ENCODE measurements at places on chromosomes 5 and 9.

DNA sequence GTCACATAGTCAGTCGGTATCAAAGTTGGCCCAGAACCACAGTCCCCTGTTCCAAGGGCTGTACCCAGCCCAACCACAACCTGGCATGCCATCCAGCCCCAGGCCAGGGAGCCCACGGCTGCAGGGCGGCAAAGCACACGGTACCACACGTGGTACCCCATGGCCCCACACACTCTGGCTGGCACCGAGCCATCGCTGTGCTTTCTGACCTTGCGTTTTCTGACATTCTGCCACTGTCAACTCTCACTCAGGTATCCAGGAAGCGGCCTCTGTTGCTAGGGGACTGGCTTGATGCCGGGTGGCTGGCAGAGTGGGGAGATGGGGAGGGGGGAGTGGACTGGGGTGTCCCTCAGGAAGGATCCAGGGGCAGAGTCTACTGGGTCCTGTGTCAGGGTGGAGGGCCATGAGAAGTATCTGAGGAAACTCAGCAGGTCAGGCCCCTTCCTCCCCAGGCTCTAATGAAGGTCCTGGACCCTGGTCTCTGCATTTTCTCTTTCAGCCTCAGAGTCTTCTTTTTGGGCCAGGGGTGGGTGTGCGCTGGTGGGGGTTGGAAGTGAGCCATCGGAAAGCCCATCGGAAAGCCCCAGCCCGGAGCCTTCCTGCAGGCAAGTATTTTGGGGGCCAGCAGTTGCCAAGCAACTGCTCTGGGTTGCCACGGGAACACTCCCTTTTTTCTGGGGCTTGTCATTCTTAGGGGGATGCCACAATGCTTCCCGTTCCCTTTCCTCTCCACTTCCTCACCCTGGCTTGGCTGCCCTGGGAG is 21.0 kb upstream of the RALGDS start:
- DNase-seq = peak; percentile 57

DNA sequence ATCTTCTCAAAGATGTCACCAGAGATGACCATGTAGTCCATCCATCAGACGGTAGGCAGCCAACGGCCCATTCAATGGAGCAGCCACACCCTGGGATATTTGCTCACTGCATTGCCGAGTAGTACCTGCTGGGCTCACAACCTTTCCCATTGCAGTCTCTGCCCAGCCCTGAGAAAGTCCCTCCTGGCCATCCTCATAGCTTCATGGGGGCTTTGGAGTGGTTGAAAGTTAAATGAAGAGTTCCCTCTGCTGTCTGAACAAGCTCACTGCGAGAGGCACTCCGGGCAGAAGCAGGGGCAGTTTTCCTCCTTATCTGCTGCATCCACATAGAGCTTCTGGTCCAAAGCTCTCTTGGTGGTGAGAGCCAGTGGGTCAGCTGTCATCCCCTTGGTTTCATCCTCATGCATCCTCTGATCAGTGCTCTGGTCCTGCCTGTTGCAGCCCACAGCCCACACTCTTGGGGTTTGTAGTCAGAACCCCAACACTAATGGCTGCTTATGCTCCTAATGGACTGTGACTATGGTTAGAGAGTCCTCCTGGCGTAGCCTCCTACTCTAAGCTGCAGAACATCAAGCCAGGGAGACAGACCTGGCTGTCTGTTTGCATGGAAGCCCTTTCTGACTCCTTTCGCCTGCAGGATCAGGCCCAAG is 23.3 kb downstream of the TNFSF8 start:
- DNase-seq = peak; percentile 67

DNA sequence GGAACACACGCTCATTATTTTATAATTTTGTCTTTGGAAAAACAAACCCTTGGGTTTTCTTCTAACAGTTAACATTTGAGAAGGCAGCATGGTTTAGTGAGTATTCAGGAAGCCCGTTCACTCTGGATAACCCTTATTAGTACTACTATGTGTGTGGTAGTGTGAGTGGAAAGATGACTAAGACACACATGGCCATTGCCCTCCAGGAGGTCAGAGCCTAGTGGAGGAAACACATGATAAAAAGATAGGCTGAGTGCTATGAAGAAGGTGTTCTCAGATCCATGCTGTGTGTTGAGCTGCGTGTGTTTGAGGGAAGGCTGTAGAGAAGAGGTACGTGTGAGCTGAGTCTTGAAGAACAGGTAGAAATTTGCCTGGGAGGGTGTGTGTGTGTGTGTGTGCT is 8.4 kb downstream of the C5orf47 start:
- no peak for DNase-seq

GRCh38 chr5:13955896-13956295 is 11.4 kb upstream of the DNAH5 start:
- no peak for DNase-seq

GRCh38 chr9:109974143-109974917 is 194.3 kb downstream of the PALM2AKAP2 start:
- DNase-seq = no peak

GRCh38 chr9:10251490-10251889 is 361.3 kb downstream of the PTPRD start:
- no peak for DNase-seq

DNA sequence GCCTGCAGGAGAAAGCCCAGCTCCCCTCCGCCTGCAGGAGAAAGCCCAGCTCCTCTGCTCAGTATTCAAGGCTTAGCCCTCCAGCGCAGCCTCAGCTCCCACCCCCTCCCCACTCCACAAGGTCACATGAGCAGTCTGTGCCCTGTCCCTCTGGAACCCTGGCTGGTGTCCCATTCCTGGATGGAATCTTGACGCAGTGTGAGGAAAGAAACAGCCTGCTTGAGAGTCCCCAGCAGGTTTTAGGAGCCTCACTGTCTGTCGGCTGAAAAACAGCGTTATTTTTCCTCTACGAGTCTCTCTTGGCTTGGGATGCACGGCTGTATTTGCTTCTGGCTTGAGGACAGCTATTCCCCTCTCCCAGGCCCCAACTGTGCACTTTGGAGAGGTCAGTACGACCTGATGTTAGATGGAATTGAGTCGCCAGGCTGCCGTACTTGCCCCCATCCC is 210.1 kb upstream of the TRIM32 start:
- DNase-seq = no peak

- DNase-seq = no peak
Observed at GRCh38 chr9:101307524-101308213, 77.1 kb downstream of the BAAT start.

DNA sequence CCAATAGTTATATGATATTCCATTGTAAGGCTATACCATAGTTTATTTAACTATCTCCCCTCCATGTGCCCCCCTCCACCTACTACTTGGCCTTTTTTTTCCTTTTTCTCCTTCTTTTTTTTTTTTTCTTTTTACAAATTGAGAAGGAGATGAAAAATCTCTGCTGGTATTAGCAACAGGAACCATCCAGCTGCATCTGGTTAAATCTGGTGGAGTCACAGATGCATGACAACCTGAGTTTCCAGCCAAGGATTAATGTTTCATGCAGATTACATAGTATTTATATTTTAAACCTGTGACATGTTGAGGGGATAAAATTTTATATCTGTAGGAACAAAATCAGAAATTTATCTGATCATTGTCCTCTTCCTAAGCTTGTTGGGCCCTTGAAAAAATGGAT is 128.5 kb upstream of the IQGAP2 start:
- DNase-seq = no peak

DNA sequence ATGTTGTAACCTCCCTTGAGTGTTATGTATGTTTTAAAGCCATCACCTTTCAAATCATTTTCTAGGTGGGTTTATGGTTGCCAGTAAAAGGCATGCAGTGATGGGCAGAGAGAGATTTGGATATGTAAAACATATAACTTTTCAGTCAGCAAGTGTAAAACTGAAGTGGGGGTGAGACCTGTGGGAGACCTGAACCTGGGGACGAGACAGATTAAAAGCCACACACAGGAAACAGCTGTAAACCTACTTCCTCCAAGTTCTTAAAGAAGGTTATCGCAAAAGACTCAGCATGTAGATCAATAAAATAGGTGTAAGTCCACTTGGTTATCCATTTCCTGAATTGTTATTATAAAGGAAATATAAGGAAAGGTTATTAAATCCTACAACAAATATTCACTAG is 76.6 kb downstream of the YIPF5 start:
- no peak for DNase-seq

GRCh38 chr5:60545551-60545950 is 154.4 kb downstream of the DEPDC1B start:
- DNase-seq = no peak

GRCh38 chr9:101791938-101792337 is 53.5 kb upstream of the GRIN3A start:
- peak; percentile 49 for DNase-seq

- DNase-seq = no peak
Observed at GRCh38 chr9:5509573-5509972, 758 bp upstream of the PDCD1LG2 start.

- no peak for DNase-seq
Observed at GRCh38 chr9:98867103-98867428, 59.6 kb downstream of the GALNT12 start.

GRCh38 chr5:14851999-14852526 is 19.5 kb downstream of the ANKH start:
- DNase-seq = no peak

DNA sequence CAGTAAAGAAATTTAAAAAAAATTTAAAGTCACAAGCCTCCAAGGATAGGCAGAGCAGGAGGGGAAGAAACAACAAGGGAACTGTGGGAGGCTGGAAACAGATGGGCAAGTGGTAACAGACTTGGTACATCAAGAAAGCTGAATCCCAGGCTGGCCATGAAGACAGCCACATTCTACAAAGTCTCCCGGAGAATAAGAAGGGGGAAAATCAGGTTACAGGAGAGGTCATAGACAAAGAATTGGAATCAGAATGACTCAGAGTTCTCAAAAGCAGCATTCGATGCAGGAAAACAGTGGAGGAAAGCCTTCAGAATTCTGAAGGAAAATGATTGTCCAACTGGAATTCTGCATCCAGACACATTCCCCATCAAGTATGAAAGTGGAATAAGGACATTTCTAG is 129.7 kb downstream of the ADAMTS2 start:
- no peak for DNase-seq

DNA sequence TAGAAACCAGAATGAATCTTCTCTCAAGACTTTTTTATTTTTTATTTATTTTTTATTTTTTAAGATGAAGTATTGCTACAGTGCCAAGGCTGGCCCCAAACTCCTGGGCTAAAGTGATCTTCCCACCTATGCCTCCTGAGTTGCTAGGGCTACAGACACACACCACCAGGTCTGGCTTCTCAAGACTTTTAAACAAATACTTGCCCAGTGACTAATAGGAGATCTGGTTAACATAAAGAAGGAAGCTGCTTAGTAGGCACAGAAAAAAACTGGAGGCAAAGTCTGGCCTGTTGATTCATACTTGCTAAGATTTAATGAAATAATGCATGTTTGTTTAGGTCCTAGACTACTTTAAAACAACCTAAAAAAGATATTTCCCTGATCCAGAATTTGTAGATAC is 43.8 kb downstream of the SLC38A9 start:
- no peak for DNase-seq

DNA sequence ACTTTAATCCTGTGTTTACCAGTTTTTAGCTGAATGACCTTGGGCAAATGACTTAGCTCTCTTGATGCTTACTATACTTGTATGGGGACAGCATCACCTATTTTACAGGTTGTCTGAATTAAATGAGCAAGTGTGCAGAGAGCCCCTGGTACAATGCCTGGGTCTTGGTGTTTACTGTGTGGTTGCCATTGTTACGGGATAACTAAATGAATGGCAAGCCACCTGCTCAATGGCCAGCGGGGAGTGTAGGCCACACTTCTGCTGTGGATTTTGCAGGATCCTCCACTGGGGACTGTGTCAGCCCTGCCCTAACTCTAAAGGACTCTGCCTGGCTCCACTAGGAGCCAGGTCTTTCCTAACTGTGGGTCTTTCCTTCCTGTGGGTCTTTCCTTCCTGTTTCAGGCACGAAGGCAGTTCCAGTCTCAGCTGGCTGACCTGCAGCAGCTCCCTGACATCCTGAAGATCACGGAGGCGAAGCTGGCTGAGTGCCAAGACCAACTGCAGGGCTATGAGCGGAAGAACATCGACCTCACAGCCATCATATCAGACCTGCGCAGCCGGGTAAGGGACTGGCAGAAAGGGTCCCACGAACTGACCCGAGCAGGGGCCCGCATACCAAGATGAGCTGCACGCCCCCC is 10.3 kb upstream of the GLE1 start:
- peak; percentile 77 for DNase-seq

- DNase-seq = no peak
Observed at GRCh38 chr9:7760014-7760415, 39.6 kb downstream of the DMAC1 start.

- no peak for DNase-seq
Observed at GRCh38 chr9:109499631-109500410, 1.7 kb upstream of the PTPN3 start.

- DNase-seq = no peak
Observed at GRCh38 chr5:53508125-53508524, 27.7 kb downstream of the FST start.

DNA sequence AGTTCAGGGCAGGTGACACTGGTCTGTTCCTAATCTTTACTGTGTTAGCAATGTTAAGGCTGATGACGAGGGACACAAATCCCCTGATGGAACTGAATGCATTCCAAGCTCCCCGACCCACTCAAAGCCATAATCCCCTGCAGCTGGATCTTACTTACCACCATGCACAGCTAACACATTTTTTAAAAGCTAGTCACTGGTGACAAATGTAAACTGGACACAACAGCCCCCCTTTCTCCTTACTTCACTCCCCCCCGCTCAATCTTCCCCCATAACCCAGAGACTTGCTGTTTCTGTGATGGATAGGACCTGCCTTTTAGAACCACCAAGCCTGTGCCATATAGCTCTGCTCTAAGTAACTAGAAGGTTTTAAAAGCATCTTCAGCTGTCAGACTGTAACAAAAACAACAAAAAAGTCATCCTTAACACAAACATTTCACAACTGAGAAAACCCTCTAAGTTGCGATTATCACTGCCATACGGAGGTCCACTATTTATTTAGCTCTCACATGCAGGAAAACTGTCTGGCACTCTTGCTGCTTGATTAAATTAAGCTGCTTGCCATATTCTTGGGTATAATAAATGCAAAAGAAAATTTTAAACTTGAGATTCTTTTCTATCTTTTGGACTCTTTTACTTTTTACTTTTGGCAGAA is 44.4 kb downstream of the BNC2 start:
- no peak for DNase-seq

- no peak for DNase-seq
Observed at GRCh38 chr5:143213851-143214363, 189.6 kb downstream of the NR3C1 start.

DNA sequence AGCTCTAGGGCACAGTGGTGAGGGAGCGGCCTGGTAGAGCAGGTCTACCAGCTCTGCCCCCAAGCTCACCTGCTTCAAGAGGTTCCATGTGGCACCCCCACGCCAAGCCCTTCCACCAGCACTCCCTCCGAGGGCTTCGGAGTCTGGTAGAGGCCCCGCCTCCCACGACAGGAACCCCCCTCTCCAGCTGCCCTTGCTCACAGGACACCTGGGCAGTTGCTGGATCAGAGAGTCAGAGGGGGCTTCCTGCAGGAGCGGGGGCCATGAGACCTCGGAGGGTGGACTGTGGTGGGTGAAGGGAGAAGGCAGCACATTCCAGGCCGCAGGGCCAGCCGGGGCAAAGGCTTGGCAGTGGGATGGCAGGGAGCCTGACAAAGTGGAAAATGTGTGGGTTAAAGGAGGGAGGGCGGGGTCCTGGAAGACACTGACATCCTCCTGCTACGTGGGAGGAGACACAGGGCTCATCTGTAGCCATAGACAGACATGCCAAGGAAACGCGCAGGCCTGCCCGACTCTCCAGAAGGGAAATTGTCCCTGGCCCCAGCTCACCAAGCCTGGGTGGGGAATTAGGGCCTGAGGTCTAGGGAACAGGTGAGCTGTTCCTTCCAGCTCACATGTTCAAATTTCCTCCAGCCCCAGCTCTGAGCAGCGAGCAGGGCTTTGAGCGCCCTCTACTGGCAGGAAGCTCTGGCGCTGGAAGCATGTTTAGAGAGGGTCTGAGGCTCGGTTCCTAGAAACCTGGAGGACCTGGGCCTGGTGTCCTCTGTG is 74.2 kb downstream of the NTNG2 start:
- peak; percentile 88 for DNase-seq
